RCC 7860 (cell line): ENCODE measurements at places on chromosomes 3 and 15.

GRCh38 chr3:137347132-137347531 is 389.3 kb downstream of the IL20RB start:
- DNase-seq: no peak

DNA sequence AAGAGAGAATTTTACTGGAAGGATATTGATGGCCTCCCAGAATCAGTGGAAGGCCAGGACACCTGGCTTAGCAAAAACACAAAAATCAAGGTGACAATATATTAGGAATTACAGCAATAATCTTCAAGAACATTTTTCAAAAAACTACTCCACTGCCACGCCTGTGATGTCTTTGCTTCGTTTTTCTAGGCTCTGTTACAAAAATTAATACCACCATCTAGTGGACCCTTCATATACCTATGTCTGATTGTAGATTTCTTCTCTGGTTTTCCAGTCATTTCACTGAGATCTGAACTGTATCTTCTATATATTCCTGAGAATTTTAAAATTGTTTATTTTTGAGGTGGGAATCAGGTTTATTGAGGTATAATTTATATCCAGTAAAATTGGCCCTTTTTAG is 5.6 kb upstream of the SLC33A1 start:
- no peak for DNase-seq

DNA sequence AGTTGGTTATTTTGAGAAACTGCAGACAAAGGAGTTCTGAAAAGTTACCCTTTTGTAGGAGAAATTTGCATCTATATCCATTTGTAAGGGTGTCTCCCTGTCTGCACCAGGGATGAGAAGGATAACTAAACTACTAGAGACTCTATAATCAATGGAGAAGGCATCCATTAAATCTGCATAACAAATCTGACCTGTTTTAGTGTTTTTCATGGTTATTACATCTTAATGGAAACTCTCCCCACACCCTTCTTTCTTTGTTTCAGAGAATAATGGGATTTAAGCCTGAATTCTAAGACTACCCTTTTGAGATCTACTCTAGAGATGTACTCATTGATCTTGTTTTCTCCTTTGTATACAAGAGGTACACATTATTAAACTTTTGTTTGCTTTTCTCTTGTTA is 82.0 kb upstream of the DAZL start:
- DNase-seq: no peak

DNA sequence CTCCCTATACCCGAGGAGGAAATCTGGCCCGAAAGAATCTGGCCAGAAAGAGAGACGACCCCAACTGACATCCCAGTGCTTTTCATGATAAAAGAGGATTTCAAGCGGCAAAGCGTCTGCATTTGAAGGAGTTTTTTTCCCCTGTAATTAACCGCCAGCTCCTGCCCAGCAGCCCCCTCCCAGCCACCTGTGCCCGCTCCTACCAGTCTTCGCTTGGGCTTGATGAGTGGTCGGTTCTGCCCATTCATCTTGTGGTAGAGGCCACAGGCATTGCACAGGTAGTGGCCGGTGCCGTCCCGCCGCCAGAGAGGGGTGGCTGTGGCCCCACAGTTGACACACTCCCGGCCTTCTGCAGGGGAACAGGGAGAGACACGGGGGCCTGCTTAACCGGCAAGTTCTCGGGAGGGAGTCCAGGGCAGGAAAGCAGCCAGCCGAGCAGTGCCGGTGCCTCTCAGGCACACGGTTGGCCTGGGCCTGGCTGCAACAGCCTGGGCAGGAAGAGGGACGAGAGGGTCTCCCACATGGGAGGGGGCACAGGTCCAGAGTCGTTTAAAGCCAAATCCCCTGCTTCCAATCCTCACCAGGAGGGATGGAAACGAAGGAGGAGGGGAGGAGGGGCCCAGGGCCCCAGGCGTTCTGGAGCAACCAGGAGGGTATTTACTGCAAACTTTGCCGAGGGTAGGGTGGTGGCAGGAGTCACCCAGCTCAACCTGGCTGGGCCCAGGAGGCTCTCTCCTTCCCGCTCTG is 9.2 kb downstream of the GATA2 start:
- no peak for DNase-seq

DNA sequence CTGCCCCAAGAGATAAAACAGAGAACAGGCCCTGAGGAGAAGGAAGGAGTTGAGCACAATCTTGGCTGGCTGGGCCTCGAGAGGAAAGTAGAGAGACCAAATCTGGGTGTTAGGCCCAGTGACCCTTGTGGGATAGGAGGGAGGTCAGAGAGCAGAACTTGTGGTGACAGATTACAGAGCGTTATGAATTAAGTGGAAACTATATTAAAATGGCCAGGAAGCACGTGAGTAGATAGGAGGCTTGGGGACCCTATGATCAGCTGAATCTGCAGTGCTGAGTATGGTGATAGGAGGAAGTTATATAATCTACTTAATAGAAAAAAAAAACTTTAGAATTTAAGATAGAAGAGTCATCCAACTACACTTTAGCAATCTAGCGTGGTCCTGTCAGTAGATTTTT is 30.0 kb downstream of the ST6GAL1 start:
- no peak for DNase-seq

DNA sequence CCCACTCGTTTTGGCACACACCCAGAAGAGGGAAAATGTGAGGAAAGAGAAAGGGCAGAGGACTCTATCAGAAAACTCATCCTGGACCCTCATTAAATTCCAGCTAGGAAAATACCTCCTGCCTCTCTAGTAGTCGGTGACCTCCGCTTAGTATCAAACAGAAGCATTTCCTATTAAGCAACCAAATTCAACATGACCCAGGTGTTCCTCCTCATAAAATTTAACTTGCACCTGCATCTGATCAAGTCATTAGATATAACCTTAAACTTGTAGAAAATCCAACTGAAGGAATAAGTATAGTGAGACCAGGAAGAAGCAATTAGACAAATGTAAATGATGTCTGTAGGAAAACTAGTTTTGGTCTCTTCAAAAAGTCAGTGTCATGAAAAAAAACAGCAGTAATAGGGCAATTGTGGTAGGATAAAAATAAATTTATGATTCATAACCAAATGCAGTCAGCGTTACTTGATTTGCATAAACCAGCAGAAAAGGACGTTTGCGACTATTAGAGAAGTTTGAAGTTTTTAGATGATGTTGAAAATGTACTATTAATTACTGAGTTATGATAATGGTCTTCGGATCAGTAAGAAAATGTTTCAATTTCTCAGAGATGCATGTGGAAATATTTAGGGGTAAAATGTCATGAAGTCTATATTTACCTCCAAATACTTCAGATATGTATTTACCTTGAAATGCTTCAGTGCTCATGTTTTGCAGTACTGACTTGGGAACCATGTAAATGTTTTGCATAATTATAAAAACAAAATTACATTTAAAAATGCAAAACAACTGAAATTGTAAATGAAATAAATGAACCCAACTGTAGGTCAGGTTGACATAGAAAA is 44.6 kb downstream of the LDHAL6B start:
- no peak for DNase-seq
